ENCODE measurements at places on chromosomes 4 and X.

DNA sequence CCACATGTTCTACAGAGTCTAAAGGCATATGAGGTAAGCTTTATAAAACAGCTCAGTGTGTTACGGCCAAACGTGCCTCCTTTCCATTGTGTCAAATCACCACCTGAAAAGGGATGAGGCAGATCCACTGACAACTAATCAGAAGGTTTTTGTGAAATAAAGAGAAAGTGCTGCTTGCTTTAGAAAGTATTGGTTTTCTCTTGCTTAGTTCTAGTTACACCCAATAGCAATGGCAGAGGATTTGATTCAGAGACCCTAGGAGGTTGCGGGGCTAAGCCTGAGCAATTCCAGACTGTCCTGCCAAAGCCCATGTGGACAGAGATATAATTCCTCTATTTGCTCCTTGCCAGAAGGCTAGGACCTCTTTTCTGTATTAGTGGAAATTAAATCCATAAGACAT, 125.5 kb downstream of the SPRY1 start:
- no peak for DNase-seq

- DNase-seq = no peak
Observed at GRCh38 chr4:30696191-30696590, 24.0 kb upstream of the PCDH7 start.

- no peak for DNase-seq
Observed at GRCh38 chr4:124202099-124202498, 510.4 kb downstream of the ANKRD50 start.

GRCh38 chrX:4708970-4709760, 995.7 kb upstream of the PRKX start:
- no peak for DNase-seq

DNA sequence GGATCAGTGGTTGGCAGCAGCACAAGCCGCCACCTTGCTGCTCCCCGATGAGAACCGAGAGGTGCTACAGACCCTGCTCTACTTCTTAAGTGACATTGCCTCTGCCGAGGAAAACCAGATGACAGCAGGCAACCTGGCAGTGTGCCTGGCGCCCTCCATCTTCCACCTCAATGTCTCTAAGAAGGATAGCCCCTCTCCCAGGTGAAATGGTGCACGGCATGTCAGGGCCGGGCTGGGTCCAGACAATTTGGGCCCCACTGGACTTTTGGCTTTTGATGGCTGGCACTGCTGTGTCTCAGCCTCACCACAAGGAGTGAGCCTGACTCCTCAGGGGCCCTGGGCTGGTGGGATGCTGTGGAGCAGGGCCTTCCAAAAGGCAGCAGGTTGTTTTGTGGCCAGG, 74.1 kb downstream of the STARD8 start:
- no peak for DNase-seq

GRCh38 chr4:86633854-86634253, 39.7 kb downstream of the PTPN13 start:
- DNase-seq = no peak

DNA sequence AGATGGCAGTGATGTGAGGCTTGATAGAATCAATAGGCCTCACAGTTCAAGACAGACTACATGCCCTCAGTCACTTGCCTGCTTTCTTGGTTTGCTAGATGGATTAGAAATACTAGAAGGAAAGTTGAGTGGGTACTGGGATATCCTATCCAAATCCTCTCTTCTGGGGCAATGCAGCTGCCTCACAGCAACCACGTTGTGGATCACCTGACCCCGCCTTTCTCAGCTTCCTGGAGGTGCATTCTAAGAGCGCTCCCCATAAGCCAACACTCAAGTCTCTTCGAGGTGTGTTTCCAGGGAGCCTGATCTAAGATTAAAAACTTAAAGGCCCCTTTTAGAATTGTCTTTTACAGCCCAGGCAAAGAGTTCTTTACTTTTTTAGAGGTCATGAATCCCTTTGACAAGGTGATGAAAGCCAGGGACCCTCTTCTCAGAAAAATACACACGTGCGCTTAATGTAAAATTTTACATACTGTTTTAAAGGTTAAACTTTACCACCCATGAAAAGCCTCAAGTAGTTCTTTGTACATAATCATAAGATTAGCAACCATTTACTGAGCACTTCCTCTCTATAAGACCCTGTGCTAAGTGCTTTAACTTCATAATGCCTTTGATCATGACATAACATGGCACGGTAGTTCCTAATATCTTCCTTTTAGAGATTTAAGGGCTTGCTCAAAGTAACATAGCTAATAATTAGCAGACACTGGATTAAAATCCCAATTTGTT, 840 bp upstream of the RPL34 start:
- DNase-seq = no peak

- no peak for DNase-seq
Observed at GRCh38 chrX:105515561-105515960, 295.1 kb upstream of the TEX13A start.

DNA sequence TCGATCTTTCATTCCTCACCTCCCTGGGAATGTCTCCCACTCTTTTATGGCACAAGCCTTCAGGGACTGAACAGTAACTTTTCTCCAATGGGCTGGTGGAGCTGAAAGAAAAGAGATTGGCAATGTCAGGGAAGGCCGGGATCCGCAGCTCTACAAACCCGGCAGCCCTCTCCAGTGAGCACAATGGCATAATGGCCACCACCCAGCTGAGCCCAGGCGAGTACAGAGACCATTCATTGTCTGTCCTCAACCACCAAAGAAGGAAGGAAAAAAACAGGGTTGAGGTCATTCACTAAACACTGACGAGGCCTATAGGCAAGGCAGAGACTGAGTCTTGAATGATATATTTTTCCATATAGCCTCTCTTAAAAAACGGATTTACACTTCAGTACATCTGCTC, 3.6 kb downstream of the GEMIN8 start:
- no peak for DNase-seq

DNA sequence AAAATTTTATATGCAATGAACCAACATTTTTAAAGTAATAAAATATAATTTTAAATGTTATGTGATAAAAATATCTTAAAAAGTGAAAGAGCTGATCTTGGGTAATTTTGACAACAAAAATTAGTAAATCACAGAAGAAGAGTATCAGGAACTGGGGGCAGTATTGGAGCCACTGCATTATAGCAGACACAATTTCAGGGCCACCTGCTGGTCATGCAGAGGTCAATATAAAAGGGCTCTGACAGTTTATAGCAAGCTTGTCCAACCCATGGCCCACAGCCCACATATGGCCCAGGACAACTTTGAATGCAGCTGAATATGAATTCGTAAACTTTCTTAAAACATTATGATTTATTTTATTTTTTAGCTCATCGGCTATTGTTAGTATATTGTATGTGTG, 13.0 kb upstream of the LEF1 start:
- no peak for DNase-seq

DNA sequence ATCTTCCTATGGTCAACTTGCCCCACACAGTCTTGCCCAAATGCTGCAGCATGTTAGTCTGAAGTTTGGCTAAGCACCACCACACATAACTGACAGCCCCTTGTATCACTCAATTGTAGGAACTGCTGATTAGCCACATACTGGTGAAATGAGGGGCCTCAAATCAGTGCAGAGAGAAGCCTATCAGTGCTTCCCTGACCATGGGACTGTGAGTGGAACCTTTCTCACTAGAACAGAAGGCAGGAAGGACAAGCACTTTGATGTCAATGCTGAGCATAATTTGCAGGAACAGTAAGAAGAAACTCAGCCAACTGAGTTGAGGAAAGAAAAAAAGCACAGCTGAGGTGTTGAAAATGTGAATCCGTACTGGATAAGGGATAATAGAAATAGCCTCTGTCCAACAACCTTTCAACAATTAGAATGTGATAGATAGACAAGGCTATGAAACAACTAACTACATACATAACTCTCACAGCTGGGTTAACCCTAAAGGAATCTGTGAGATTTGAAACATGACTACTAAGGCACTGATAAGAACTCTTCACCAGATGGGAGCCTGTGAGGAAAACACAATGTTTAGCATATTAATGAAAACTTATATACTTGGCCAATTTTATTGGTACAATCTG, 136.6 kb upstream of the SH3RF1 start:
- DNase-seq = no peak

DNA sequence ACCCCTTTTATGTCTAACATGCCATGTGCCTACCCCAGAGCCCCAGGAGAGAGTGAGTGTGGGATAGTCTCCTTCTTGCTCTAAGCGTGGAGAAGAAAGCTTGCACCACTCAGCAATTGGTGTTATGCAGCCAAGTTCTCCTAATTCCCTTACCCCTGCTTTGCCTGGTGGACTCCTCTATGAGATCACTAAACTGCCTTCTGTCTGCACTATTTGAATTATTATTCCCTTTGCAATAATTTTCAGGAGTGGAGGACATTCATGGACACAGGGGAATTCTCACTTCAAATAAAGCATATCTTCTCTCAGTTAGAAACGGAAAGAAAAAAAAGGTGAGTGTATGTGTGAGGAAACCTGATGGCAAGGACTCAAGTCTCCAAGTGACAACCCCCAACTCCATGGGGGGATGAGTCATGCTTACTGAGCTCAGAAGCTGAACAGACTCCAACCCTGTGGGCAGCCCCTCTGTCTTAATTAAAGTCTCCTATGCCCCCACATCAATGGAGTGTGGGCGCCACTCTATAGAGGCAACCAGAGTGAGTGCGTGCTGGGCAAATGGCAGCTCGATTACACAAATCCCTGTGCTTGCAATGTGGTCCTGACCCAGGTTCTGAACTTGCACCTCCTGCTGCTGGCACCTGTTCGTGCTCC, 381.9 kb downstream of the RAB28 start:
- no peak for DNase-seq

GRCh38 chr4:154564311-154564710, 1.5 kb downstream of the FGB start:
- no peak for DNase-seq

- no peak for DNase-seq
Observed at GRCh38 chr4:19259920-19260319, 991.8 kb upstream of the SLIT2 start.
